ENCODE measurements at places on chromosomes 2 and 18.
A peak's percentile ranks its signal among the peaks of the same experiment; 100 is the strongest.

DNA sequence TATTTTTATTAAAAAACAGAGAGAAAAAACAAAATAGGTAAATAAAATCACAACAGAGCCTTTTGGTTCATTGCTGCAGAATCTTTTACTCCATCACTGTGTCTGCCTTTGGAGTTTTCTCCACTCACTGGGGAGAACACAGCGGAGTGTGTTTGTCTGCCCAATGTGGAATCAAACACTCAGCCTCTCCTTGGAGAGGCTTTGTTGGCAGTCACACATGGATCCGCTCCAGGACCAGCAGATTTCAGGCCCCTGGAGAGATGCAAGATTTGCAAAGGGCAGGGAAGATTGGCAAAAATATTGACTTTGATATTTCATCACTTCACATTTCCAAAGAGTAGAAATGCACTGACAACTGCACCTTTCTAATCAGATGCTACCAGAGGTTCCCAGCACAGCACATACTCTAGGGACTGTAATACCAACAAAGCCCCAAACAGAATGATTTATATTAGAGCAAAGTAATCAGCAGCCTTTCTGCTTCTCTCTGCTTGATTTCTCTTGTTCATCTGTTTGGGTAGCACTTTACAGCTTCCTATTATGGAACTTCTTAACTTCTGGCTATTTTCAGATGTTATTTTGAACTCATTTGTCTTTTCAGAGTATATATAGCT is 1898.8 kb upstream of the PIK3C3 start:
- DNase-seq = no peak

- no peak for DNase-seq
Measured at GRCh38 chr2:108776475-108776874, 10.1 kb upstream of the CCDC138 start.

DNA sequence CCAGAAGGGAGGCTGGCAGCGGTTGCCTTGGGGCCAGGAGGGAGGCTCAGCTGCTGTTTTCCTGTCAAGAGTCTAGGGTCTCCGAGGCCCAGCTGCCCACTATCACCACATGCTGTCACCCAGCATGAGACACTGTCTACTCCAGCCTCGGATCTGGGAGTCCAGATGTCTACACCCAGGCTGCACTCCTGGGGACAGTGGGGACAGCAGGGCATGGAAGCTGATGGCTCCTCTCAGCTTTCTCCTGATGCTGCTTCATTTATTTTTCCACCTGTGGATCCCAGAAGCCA is 134.0 kb downstream of the PTGR3 start:
- DNase-seq = no peak

DNA sequence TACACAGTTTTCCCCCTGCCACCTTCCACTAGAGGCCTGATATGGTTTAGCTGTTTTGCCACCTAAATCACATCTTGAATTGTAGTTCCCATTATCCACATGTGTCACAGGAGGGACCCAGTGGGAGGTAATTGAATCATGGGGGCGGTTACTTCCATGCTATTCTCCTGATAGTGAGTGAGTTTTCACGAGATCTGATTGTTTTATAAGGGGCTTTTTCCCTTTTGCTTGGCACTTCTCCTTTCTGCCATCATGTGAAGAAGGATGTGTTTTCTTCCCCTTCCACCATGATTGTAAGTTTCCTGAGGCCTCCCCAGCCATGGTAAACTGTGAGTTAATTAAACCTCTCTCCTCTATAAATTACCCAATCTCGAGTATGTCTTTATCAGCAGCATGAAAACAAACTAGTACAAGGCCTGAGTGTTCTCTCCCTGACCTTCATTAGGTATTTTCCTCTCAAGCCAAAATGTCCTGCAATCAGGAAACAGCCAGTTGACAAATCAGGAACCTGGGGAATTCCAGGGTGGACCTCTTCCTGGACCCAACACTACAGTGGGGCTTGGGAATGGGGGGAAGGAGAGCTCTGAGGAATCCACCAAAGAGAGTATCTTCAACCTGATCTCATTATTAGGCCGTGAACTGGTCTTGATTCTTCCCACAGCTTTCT is 129.9 kb downstream of the TXNL1 start:
- DNase-seq = no peak

DNA sequence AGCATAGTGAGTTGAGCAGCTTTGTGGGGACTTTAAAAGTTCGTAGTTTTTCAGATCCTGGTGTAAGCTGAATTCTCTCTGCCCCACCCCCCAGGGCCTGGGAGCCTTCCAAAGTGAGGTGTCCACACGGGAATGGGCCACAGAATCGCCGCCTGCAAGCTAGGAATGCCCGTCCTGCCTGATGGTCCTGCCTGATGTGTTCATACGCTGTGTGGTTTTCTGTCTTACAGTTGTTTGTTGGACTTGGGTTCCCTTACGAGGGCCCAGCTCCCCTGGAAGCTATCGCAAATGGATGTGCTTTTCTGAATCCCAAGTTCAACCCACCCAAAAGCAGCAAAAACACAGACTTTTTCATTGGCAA is 158.7 kb downstream of the MGAT5 start:
- DNase-seq = no peak

GRCh38 chr18:8765783-8766463 is 60.6 kb downstream of the MTCL1 start:
- peak; percentile 37 for DNase-seq

- DNase-seq = no peak
Measured at GRCh38 chr2:11683966-11684365, 14.0 kb upstream of the NTSR2 start.

DNA sequence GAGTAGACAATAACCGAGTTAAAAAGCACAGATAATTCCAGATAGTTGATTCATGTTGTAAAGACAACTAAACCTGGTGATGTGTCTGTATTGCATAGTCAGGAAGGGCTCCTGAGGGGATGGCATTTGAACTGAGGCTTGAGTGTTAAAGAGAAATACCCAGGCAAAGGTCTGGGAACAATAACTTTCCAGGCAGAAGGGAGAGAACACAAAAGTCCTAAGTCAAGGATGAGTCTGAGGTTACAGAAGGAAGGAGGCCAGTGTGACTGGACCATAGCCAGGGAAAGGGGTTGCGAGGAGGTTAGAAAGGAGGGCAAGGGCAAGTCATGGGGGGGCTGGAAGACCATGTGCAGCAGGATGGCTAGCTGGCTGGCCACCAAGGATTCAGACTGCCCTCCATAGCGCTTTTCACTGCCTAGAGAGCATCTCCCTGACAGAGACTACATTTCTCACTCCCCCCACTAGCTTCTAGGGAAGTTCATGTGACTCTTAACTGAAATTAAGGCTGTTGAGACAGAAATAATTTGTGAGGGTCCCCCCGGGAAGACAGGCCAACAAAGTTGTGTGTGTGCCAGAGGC is 135.5 kb upstream of the CREB1 start:
- peak; percentile 87 for DNase-seq

DNA sequence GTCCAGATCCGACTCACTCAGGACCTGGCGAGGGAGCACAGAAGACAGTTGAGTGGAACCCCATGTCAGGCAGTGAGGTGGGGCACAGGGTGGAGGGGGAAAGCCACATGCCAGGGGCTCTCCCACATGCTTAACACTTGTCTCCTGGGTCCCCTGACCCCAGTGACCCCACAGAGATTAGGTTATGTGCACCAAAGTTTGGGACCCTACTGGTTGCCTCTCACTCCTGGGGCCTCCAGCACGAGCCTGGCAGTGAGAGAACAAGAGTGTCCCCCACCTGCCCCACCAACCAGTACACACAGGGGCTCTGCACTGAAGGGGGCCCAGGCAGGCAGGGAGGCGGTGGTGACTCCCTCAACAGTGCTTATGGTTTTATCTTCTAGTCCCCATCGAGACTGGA is 58.3 kb downstream of the CIB4 start:
- DNase-seq = no peak

GRCh38 chr2:238425979-238426567 is 654 bp upstream of the ASB1 start:
- DNase-seq = peak; percentile 85

DNA sequence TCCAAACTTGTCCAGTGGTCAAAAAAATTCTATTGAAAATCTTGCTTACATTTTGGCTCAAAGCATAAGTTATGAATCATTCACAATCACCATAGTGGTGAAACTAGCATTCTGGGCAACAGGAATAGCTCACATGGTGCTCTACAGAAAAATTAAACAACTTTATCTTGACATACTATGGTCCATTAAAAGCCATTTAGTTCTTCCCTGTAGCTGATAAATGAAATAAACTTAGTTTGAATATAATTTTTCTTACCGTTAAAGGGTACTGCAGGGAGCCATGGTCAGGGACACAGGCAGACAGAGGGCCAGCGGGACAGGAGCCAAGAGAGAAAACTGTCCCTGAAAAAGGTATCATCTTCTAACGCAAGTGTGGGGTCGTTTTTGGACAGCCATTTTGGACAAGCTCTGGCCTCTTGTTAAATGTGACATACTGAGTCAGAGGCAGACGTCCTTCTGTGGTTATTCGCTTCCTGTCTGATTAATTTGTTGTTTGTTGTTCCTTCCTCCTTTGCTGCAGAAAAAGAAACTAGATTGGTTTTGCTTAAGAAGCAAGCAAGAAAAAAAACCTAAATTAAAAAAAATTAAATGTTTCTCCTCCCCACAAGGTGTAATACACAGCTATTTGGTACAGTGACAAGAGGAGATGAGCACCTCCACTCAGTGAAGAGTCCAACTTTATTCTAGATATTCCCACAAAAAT is at the start of gene WIPF1:
WIPF1 (minus strand) TSS at position 460 of the 703 bp plus-strand sequence. CDS start 12,231 bp downstream, outside the sequence.
- DNase-seq = peak; percentile 63

DNA sequence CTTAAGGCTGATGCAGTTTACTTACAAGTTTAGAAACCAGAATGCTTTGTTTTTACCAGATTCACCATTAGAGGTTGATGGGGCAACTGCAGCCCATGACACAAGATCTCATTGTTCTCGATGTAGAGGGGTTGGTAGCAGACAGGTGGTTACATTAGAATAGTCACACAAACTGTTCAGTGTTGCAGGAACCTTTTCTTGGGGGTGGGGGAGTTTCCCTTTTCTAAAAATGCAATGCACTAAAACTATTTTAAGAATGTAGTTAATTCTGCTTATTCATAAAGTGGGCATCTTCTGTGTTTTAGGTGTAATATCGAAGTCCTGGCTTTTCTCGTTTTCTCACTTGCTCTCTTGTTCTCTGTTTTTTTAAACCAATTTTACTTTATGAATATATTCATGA is 99.4 kb upstream of the IL1R2 start:
- no peak for DNase-seq

DNA sequence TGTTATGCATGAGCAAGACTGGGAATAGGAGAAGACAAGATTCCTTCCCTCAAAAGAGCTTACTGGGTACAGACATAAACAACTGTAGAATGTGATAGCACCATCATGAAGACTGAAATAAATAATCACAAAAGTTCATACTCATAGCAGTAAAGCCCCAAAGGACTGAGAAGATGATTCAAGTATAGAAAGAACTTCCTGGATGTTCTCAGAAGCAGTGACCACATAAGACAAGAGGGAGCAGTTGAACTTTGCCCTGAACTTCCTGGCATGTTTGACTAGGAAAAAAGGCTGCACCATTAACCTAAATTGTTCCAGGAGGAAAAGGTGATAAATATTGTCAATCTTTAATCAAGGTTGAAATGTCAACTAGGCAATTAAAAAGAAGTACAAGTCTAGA is 57.8 kb upstream of the CCDC141 start:
- peak; percentile 26 for DNase-seq

DNA sequence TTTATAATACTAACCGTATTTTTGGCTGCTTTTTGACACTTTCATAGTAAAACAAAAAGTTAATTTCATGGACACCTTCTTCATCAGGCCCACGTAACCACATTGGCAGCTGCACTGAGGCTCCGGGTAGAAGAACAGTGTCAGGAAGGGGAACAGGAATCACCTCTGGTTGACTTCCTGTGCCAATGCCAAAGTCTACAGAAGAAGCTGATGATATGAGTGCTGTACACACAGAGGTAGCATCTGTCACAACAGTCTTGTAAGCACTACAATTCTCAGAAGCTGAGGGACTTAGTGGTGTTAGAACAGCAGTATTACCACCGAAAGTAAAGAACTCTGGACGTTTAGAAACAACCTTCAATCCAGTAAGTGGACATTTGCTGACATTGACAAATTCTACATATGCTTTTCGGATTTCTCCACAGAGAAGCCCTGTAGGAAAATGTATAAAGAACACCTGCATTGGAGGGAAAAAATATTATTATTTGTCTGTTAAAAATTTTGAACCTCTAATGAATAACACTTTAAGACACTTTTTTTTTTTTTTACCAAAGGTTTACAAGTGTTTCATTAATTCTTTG is 85.3 kb downstream of the TRAPPC8 start:
- DNase-seq = no peak

- peak; percentile 65 for DNase-seq
Measured at GRCh38 chr2:112958428-112959108, 19.2 kb upstream of the IL36G start.

GRCh38 chr2:191970867-191971266 is 124.0 kb upstream of the CAVIN2 start:
- DNase-seq = no peak

DNA sequence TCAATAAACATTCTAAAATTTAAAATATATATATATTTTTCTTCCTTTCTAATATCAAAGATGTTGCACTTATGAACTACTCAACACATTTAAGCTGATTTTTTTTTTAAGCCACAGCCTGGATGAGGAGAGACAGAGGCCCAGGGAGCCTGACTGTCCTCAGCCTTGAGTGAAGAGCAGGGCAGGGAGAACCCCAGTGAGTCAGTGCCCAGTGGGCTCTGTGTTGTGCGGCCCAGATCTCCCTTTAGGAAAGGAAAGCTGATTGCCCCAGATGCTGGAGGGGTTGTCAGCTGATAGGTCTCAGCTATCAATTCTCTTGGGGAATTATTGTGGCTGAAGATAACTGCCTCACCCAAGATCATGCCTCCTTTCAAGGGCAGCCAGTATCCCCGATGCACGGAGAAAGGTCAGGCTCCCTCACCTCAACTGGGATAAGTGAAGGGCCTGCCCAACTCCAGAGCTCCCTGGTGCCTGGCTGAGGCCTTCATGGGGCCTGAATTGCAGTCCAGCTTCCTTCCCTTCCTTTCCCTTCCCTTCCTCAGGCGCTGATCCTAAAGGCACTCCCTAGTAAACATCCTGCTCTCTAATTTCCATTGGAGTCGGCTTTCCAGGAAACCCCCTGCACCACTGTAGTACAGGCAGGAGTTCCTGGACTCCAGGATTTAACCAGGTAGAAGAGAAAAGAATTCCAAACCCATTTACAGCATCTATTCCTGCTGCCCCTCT is 106.9 kb upstream of the ATL2 start:
- no peak for DNase-seq

DNA sequence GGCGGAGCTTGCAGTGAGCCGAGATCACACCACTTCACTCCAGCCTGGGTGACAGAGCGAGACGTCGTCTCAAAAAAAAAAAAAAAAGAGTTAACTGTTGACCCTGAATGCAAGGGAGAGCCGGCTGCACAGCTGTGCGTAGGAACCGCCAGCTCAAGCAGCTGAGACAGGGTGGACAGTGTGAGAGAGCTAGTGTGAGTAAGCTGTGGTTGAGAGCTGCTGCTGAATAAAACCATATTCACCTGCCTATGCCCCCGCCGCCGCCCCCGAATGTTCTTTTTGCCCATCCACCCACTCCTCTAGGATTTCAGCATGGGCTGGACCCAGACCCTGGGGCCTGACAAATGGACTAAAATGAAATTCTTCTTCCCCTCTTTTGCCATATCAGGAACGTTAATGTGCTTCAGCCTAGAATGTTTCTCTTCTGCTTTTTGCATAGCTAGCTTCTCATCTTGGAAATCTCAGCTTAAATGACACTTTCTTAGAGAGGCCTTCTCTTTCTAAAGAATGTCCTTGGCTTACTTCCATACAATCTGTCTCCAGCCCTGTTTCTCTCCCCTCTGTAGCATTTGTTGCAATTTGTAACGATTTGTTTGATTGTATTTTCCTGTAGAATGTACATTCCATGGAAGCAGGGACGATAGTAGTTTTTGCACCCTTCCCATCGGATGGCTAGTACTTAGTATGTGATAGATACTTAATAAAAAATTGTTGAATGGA is 142.7 kb downstream of the KLHL14 start:
- no peak for DNase-seq

GRCh38 chr2:58027029-58027428 is 19.6 kb upstream of the VRK2 start:
- no peak for DNase-seq
